KBM-7 (cell line): ENCODE measurements at places on chromosomes 7 and 10.

GRCh38 chr10:129774736-129775401 lies 189.2 kb downstream of the EBF3 start:
- no peak for DNase-seq

- DNase-seq = no peak
Observed at GRCh38 chr10:117250411-117250810, 9.5 kb downstream of the SLC18A2 start.

DNA sequence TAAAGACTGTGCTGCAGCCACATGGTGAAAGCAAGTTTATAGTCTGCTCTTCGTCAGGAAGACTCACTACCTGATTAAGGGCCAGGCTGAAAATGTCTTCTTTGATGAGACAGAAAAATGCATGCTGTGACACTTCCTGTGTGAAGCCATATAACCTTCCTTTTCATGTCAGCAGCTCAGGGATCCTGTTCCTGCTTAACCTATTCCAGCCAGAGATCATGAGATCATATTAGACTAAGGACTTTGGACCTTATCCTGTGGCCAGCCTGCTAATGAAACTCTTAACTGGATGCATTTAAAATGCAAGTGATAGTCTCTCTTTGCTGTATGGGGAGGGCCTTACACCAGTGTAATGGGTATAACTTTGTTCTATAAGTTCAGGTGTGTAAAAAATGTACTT lies 165.2 kb downstream of the PTEN start:
- DNase-seq = no peak

DNA sequence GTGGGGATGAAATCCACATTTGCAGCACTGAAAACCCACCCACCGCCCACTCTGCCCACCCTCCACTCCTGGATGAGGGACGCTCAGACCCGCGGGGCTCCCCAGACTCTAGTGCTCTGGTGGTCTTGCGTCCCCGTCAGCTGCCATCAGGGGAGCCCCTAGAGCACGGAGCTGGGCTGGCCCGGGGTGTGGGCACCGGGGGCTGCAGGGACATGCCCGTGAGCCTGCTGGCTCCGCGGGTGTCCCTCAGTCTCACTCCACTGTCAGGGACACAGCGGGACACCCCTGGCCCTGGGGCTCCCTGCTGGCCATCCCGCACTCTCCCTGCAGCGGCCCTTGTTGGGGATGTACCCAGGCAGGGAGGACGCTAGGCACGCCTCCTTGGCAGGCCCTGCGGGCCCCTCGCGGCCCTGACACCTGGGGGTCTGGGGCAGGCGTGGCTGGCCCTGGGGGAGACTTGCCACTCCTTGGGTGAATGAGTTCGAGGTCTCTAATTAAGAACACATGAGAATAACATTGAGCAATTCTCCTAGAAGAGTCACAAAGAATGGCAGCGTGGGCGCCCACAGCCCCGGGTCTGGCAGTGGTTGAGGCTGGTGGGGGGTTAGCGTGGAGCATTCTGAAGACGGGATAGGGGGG lies 64.2 kb downstream of the CFAP46 start:
- DNase-seq = no peak

DNA sequence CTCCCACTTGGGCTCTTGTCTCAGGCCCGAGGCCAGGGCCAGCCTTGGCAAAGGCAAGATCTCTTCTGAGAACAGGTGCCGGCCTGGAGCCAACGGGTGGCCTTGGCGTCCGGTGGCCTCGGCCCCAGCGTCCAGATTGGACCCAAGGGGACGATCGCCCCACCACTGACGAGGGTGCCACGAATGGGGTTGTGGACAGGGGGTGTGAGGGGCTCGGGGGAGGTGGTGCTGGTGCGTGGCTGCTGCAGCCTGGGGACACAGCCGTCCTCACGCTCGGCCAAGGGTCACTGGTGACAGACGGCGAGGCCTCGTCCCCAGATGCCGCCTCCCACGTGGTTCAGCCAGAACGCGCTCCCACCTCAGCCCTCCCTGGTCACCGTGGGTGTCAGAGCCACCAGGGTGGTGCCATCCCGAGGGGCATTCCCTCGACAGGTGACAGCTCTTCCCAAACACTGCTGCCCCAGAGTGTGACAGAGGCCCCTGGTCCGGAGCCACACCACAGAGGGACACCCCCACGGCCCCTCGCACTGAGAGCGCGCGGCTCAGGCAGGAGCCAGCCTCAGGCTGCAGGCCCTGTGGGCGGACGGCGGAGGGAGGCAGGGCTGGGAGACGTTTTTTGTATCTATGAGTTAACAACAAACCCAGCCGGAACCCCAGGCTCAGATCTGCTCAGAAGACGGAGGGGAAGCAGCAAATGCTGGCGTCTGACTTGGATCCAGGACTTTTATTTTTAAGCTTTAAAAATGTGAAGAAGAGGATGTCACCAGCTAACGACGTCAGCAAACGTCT lies 18.5 kb upstream of the CFAP46 start:
- DNase-seq = no peak

- no peak for DNase-seq
Observed at GRCh38 chr7:158617737-158618128, 30.1 kb upstream of the PTPRN2 start.
